Stimulated activated CD8-positive, alpha-beta memory T cell treated with anti-CD3 and anti-CD28 coated beads, Interleukin-15, amount 100 ng/mL, for 48 hours (primary cell): ENCODE measurements at places on chromosomes 2 and 18.

DNA sequence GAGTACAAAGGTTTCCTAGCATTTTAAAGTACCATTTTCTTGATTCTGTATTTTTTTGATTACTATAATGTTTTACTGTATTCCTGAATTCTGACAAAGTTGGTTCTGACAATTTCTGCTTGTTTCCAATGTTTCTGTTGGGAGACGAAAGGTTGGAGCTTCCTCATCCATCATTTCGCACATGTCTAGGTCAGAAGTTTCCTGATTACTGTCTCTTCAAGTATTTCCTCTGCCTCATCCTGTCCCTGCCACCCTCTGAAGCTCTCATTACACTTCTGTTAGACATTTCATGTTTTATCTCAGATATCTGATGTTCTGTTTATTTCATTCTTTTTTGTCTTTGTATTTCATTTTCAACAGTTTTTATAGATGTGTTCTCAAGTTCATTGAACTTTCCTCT, 895.8 kb downstream of the TSN start:
- no peak for DNase-seq

DNA sequence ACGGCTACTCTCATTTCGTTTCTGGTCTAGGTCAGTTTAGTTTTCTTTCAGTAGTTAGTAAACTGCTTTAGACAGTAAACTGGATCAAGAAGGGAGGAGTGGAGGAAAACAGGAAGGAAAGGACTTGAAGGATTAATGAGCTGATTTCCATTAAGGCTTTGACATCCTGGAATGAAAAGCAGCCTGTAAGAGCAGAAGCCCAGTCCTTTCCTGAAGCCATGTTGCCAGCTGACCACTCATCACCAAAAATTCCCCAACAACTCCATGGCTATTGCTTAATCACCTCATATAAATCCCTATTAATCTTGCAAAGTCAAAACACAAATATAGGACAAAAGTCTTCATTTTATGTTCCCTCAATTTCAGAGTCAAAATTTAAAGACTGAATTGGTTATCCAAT, 113.7 kb upstream of the ZFP36L2 start:
- no peak for DNase-seq

DNA sequence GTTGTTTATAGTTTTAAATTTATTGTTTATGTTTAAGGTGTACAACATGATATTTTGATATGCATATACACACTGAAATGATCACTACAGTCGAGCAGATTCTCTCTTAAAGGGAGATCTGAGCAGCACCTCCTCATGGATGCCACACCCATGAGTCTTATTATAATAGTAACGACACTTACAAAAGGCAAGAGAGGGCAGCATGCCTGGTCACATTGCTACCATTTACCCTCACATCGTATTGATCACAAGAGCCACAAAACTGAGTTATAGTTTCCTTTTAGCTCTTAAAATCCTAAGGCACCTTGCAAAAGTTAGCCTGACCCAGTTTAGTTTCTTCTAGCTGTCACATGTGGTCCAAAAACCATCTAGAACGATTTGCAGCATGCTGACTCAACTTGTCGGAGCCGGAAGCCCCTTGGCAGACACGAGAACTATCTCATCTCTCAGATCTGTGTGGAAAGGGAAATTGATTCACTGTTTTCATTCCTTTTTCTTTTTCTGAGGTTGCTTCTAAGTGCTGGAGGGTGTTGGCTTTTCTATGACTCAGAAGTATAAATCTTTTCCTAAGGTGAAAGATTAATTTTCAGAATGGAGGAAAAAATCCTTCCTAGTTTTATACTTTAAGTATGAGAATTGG, 85.3 kb downstream of the CDC42EP3 start:
- DNase-seq: peak; percentile 65

DNA sequence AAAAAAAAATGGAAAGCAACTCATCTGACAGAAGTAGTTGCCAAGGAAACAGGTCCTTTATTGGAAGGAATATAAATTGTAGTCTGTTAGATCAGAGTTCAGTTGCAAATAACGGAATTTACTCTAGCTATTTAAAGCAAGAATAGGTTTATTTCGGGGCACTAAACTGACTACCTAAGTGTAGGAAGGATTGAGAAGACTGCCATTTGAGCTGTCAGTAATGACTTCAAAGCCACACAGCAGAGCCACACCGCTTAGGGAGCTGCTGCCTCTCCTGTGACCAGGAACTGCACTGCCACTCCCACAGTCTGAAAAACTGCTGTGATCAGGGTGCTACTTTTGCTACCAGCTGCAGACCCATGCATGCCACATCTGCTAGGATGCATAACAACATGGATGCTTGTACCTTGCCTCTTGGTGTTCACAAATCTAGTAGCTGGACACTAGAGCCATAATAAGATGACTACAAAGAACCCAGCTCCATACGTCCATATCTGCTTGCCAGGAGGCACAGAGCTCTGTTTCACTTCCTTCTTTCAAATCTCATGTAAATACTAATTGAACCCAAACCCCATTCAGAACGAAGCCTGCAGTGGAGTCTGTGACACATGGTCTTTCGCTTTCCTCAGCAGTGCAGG, 2.2 kb downstream of the DSG2 start:
- no peak for DNase-seq

GRCh38 chr2:222033541-222033940, 265.3 kb downstream of the PAX3 start:
- DNase-seq: no peak

DNA sequence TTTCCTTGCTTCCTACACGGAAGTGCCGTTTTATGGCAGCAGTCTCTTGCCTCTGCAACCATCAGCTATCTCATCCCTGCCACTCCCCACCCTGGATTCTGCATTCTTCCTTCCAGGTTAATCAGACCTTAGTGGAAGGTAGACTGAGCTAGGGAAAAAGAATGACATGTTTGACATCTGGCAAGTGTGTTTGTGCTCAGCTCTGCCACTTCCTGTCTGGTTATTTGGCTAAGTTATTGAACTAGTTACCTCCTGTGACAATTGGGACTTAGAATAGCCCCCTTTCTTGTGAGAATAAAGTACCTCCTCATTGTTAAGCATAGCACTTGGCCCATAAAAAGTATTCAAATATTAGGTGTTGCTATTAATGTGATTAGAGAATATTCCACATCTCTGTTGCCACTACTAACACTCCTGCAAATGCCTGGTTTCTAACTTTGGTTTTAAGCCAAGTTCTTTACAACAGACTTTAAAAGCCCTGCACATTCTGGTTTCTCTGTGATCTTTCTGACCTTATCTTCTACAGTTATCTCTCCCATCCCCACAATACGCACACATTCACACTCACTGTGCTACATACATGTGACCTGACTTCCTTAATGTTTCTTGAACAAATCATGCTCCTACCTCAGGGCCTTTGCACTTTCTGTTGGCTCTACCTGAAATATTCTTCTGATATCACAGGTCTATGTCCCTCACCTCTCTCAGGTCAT, 10.8 kb upstream of the MAPRE2 start:
- no peak for DNase-seq

GRCh38 chr18:13377496-13377895, 158.9 kb downstream of the LDLRAD4 start:
- DNase-seq: no peak

- no peak for DNase-seq
Measured at GRCh38 chr2:14619441-14619840, 13.1 kb upstream of the LRATD1 start.

DNA sequence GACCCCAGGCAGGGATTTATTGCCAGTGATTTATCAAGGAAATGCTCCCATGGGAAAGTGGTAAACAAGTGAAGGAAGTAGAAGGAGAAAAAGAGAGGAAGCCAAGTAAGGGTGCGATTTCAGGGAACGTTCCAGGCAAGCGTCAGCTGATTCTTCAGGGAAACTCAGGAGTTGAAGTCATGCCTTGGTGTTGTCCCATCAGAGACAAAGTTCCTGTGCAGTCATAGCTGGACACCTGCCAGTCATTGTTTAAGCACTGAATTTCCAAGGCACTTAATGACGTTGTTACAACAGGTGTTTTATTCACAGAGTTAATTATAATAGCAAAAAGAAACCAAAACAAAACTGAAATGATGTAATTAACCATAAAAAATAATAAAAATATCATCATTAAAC, 381.8 kb upstream of the CRIM1 start:
- no peak for DNase-seq

DNA sequence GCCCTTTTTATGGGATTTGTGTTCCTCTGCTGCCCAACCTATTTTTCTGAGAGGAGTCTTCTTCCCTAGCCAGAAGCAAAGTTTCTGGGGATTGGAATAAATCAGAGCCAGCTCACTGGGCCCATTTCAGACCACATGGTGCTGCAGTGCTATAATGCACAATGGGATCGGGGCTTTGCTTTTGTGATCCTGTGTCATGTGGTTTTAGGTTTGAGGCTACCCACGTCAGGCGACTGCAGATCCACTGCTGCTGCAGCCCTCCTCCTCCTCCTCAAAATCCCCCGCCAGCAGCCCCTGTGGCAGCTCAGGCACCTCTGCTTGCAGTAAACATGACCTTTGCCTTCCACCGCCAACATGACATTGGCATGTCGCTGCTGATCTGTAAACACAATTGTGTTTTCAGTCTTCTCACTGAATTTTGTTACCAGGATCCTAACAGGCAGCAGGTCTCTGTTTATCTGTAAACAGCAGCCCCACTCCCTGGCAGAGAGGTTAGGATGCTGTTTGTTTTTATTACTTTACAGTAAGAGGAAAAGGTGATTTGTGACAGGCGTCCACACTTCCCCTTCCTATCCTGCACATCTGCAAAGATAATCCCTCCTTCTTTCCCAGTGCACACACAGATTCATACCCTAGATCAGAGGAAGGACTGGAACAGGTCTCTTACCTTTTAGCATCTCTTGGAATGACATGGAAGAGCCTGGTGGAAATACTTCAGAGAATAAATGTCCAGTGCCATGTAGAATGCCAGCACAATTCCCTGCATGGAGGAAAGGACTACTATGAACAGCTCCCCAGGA, 130.8 kb downstream of the FOXI3 start:
- DNase-seq: no peak

- DNase-seq: peak; percentile 58
Measured at GRCh38 chr2:111705711-111706336, 178.2 kb downstream of the ANAPC1 start.

DNA sequence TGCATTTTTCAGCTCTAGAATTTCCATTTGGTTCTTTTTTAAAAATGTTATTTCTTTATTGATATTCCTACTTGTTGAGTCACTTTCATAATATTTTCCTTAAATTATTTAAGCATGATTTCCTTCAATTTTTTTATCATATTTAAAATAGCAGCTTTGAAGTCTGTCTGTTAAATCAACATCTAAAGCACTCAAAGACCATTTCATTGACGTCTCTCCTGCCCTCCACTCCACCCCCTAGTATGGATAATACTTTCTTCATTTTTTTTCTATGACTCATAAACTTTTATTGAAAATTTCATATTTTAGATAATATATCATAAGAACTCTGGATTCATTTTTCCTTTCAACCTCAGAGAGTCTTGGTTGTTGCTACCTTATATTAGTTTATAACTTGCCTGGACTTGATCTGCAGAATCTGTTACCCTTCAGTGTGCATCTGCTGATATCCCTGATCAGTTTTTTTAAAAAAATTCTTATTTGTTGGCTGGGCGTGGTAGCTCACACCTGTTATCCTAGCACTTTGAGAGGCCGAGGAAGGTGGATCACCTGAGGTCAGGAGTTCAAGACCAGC, 59.0 kb upstream of the ZNF396 start:
- DNase-seq: no peak

- DNase-seq: no peak
Measured at GRCh38 chr2:165692906-165693305, 101.1 kb downstream of the GALNT3 start.

- DNase-seq: no peak
Measured at GRCh38 chr2:217521820-217522219, 481.0 kb downstream of the TNS1 start.

DNA sequence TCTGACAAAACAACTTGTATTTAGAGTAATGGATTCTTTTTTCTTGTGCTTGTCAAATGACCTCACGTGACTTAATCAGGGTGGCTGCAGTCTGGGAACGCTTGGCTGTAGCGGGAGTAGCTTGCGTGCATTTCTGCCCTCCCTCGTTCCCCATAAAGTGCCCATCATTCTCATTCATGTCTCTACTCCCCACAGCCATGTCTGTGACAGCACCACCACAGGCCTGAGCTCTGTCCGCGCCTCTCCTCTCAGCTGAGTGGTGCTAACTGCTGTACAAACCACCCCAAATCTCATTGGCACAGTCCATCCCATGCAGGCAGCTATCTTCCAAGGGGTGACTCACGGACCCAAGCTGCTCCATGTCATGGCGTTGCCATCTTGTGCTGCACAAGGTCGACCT, 161.7 kb downstream of the TSN start:
- no peak for DNase-seq

- no peak for DNase-seq
Measured at GRCh38 chr2:172928756-172929155, 146.9 kb upstream of the MAP3K20 start.

- DNase-seq: no peak
Measured at GRCh38 chr2:128496700-128497099, 178.0 kb upstream of the HS6ST1 start.

DNA sequence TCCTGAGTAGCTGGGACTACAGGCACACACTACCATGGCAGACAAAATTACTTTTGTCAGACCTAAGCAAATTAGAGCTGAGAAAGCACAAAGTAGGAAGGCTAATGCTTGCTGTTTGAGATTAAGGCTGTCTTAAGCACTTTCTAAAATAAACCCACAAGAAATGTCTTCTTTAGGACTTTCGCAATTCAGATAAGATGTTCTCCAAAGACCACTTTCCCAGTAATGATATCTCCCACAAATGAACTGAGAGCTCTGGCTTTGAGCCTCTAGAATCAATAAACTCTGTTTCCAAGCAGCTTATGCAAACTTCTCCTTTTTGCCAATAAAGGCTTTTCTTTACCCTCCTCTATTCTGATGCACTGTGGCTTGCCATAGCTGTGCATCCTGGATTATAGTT, 32.0 kb upstream of the GALNT1 start:
- no peak for DNase-seq

DNA sequence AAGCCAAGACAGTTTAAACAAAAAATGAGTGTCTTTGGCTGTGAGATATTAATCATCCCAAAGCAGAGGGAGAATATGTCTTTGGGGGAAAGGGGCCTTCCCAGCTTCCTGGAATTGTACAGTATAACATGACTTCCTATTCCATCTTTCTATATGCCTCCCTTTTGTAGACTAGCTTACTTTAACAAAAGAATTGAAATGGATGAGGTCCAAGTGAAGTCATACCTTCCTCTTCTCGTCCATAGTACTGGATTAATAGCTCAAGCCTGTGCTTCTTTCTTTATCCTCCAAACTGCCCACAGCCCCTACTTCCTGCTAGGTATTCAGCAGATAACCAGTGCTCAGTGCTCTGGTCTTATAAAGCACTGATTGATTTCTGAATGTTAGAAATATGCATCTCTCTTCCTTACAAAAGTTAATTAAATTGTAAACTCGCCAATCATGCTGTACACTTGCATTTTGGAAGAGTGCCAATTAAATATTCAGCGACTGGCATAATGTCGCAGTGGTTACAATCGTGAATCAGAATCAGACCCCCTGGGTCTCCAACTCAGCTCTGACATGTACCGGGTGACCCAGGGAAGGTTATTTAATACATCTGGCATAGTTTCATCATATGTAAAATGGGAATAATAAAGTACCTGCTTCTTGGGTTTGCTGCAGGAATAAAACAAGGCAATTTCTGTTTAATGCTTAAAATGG, 325.1 kb downstream of the RND3 start:
- DNase-seq: no peak

- no peak for DNase-seq
Measured at GRCh38 chr2:176612736-176613135, 343.5 kb downstream of the MTX2 start.
